Liver (tissue), 10 donors: ENCODE measurements at places on chromosomes 16 and 17. TPM values are rescaled to one million over a fixed set of nuclear protein-coding genes. Genes with fewer than 3 reads are reported as not detected.

GRCh38 chr17:4229627-4230541 lies 33.9 kb downstream of the ANKFY1 start:
- DNase-seq: no peak

DNA sequence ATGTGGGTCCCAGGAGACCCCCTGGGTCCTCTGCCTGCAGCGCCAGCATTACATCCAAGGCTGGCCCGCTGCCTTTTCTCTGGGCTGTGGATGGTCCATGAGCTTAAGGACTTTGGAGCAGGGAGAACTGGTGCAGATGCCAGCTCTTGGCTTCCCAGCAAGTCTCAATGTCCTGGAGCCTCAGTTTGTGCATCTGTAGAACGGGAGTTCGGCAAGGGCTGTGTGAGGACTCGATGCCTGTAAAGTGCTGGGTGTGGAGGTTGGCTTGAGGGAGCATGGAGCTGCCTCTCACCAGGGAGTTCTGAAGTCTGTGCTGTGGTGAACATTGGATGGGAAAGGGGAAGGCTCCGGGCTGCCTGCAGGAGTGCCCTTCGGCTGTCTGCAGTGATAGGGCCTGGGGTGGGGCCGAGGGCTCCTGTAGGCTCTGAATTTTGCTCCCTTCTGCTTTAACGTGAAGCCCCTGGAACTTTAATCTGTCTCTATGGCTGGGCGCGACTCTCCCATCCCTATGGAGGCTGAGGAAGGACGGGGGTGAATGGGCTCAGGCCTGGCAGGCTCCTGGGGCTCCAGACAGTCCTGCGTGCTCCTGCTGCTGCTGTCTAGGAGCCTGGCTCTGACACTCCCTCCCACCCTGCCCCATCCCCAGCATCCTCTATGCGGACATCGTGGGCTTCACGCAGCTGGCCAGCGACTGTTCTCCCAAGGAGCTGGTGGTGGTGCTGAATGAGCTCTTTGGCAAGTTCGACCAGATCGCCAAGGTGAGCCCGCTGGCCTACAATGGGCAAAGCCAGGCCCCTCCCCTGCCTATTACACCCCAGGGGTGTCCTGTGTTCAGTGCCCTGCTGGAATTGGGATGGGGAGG lies 27.9 kb downstream of the ADCY7 start:
- no peak for DNase-seq

GRCh38 chr16:1335996-1336395 lies 2.6 kb downstream of the BAIAP3 start:
- DNase-seq: no peak

DNA sequence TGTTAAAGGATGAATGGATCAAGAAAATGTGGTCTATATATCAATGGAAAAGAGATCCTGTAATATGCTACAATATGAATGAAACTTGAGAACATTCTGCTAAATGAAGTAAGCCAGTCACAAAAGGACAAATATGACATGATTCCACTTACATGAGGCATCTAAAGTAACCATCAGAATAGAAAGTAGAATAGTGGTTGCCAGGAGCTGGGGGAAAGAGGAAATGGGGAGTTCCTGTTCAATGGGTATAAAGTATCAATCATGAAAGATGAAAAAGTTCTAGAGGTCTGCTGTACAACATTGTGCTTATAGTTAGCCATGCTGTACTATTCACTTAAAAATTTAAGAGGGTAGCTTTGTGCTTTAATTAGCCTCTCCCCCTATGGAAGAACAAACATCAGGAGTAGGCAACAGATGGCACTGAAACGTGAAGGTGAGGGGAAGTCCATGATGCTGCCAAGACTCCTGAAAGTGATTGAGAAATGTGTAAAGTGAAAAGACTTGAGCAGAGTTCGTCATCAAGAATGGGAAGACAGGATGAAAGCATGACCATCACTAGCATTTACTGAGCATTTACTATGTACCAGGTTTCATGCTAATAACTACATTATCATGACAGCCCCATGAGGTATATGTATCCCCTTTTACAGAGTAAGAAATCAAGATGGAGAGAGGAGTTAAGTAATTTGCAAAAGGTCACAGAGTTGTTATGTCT lies 167.2 kb downstream of the CYB561 start:
- no peak for DNase-seq

GRCh38 chr16:1012135-1012534 lies 30.6 kb downstream of the SOX8 start:
- no peak for DNase-seq

- DNase-seq: no peak
These were observed 957.8 kb upstream of the RBFOX1 start for GRCh38 chr16:6374821-6375220.

- no peak for DNase-seq
These were observed 39.0 kb downstream of the SLC6A4 start for GRCh38 chr17:30196504-30196903.

DNA sequence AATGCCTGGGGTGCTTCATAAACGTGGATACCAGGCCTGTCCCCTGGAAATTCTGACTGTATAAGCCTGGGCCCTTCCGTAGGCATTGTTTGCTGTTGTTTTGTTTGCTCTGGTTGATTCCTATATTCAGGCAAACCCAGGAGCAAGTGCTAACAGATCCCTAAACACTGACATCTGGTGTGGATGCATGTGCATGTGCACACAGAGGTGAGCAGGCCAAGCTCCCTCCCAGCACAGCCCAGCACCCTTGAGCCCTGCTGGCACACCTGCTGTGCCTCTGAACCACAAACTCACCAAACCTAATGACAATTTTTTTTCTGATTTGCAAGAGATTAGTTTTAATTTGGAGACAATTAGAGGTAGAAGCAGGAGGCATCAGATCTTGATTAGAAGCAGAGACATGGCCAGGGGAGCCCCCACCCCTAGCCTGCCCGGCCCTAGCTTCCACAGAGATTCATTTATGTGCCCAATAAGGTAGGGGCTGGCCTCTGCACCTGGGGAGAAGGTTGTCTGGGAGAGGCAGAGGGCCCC lies 40.4 kb downstream of the TMEM132E start:
- DNase-seq: no peak

DNA sequence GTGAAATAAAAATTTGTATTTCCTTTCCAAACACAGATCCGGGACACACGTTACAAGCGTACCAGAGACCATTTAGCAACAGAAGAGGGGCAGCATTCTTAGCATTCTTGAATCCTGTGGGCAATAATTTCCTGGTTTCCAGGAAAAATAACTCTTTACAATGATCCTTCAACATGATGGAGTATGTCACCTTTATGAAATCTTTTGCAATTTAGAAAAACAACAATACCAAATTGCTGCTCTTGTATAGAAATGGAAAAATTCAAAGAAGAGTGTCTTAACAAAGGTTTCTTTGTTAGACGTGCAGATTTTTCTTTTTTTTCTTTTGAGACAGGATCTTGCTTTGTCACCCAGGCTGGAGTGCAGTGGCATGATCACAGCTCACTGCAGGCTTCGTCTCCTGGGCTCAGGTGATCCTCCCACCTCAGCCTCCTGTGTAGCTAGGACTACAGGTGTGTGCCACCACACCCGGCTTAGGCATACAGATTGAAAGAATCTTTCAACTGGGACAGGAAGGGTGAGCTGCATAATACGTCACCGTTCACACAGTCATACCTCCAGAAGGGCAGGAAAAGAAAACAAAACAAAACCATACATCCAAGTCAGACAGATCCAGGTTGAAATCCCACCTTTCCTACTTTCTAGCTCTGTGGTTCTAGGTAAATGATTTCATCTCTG lies 10.8 kb upstream of the GCSH start:
- DNase-seq: no peak

- no peak for DNase-seq
These were observed 107.5 kb upstream of the CREBBP start for GRCh38 chr16:3988011-3988410.

DNA sequence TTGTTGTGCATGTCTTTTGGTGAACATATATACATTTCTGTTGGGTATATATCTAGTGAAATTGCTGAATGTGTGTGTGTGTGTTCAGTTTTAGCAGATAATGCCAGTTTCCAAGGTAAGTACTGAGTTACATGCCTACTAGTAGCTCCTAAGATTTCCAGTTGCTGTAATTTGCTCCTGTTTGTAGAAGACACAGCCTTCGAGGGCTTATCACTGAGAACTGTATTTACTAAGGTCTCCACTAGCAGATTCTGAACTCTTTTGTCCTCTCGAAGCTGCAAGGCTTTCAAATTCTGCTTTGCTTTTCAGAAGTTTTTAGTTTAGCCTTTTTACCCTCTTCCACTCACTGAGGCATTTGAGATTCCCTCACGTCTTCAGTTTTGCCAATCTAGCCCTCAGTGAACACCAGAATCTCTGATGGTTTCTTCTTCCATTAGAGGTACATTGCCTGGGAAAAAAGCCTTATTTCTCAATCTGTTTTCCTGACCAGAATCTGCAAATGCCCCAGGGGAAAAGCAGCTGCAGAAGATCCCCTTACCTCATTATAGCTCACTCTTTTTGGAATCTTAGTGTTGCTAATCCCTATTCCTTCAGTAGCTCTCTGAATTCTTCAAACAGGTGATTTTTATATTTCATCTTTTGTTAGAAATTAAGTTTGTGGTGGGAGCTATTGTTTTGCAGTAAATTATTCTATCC lies 52.9 kb downstream of the NF1 start:
- DNase-seq: no peak

DNA sequence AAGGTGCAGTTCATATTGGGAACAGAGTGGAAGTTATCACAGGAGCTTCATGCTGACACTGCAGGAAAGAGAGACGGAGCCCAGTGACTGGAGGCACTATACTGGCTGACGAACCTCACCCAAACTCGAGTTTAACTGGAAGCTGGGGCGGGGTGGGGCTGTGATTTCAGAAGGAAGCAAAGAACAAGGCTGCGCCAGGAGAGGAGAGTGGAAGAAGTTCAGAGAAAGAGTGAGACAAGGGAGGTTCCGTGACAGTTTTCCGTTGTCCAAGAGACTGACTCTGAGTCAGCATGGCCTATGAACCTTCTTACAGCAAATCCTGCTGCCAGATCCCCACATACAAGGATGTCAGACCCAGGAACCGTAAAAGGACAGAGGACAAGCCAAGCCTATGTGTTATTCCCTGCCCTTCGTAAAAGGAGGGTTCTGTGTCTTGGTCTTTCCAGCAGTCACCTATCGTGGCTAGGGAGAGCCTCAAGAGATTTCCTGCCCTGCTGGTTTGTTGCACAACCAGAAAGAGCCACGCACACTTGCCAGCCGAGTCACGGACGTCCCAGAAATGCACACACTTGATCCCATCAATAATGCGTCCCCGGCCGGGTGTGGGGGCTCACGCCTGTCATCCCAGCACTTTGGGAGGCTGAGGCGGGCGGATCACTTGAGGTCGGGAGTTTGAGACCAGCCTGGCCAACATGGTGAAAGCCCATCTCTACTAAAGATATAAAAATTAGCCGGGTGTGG lies 5.1 kb downstream of the PITPNA start:
- DNase-seq: no peak

GRCh38 chr17:50080827-50081226 lies 14.3 kb upstream of the PDK2 start:
- DNase-seq: no peak

- DNase-seq: no peak
These were observed 1.1 kb upstream of the SLC47A2 start for GRCh38 chr17:19717411-19717908.

- no peak for DNase-seq
These were observed 15.5 kb upstream of the CUEDC1 start for GRCh38 chr17:57970710-57971109.

- DNase-seq: no peak
These were observed 2.2 kb downstream of the MLYCD start for GRCh38 chr16:83901101-83901500.

GRCh38 chr17:42288803-42289610 lies 709 bp downstream of the STAT5A start:
- peak; percentile 64 for DNase-seq

DNA sequence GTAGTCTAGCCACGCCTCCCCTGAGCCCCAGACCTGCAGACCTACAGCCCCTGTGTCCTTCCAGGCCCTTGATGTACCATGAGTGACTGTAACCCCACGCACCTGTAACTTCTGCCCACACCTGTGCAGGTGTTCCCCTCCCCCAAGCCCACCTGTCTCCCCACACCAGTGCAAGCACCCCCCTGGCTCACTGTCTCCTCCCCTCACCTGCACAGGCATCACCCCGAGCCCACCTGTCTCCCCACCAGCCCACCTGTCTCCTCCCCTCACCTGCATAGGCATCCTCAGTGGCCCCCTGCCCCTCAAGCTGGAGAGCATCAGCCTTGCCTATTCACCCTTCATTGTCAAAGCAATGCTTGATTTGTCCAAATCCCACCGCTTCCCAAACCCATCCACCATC lies 32.3 kb upstream of the ZC3H18 start:
- DNase-seq: no peak

GRCh38 chr17:78979780-78980623 lies at the start of gene LGALS3BP:
TSS of gene LGALS3BP (minus strand) at chr17:78979923. CDS start at chr17:78977191, 2,732 bp downstream.
- no peak for DNase-seq

DNA sequence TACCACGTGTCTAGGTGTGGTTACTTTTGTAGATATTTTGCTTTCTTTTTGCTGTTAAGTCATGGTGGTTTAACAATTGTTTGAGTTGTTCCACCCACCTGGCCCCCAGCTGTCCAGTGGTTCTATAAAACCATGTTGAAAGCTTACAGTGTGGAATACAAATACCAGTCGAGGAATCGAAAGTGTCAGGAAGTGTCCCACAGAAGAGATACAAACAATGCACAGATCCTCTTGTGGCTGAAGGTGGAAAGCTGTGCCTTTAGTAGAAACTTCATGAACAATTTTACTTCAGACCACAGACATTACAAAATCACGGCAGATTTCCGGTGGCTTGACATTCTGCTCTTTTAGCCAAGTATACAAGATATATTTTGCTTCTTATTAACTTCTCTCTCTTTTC lies 782.4 kb upstream of the SOX9 start:
- DNase-seq: no peak

DNA sequence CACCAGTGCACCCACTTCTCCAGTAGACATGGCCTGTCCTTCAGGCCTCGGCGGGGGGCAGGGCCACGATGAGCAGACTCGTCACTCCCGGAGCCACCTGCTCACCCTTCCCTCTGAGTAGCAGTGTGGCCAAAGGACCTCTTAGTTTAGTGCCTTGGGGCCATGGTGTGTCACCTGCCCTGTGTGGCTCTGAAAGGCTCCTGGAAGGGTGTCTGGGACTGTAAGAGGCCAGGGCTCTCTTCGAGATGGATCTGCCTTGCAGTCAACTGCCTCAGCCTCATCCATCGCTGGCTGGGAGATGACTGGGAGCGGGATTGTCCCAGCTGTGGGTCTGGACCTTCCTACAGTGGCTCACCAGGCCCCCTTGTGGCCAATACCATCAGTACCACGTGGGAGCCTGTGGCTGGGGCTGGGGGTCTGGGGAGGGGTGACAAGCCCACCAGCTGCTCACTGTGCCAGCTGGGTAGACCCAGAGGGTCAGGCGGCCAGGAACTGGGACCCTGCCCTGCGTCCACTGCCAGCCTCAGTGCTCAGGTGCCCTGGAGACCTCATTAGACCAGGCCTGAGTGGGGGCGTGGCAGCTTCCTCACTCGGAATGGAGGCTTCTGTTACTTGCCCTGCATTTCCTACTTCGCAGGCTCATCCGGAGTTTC lies 133.4 kb downstream of the OR1D5 start:
- DNase-seq: peak; percentile 41

GRCh38 chr17:76736349-76737081 lies 616 bp downstream of the SRSF2 start:
- peak; percentile 84 for DNase-seq

Gene HOXB2
- 2.3 TPM for total RNA-seq

Gene CCL4L2
- 0.50 TPM for total RNA-seq

Gene PLXDC1
- 0.84 TPM for total RNA-seq

Gene CORO1A
- total RNA-seq: 26.7 TPM

Gene C16orf89
- 0.25 TPM for total RNA-seq

Gene NT5C3B
- total RNA-seq: 32.0 TPM

Gene BIRC5
- 0.42 TPM for total RNA-seq

Gene TMEM238L
- total RNA-seq: not detected

Gene KREMEN2
- not detected for total RNA-seq

Gene GPR179
- total RNA-seq: under 0.01 TPM

Gene OSBPL7
- total RNA-seq: 2.4 TPM

Gene MYCBPAP
- 0.25 TPM for total RNA-seq

Gene KRT39
- total RNA-seq: not detected
